Activated T-cell treated with anti-CD3 and anti-CD28 coated beads, Interleukin-2, amount 50 U/mL, for 24 hours (primary cell): ENCODE measurements at places on chromosomes 5 and 9.

DNA sequence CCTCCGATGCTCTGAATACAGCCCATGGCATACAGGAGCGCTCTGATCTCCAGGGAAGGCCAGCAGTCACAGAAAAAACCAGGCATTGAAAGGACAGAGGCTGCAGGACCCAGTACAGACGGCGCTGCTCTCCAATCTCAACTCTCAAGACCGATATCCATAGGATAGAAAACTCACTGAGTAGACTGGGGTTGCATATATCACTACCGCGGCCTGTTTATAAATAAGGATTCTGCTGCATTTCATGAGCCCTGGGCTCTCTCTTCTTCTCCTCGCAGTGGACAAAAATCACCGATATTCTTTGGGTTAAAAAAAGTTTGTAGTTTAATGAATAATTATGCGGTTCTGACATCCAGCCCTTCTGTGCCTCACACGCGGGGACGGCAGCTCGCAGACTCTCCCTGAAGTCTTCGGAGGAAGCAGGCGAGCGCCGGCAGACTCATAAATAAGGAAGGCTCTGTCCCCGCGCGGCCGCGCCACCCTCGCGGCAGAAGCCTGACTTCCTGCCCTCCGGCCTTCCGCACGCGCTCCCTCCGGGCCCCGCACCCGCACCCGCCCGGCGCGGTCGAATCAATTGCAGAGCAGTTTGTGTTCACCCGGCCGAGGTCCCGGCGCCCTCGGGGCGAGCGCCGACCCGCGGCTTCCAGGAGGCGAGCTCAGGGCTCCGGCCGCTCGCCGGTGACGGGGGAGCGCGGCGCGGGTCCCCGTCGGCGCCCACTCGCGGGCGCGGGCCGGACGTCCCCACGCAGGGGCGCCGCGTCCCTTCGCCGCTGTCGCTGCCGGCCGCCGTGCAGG is at the start of gene FAM78A:
Gene FAM78A, minus strand, starts transcription at position 417 of the 795 bp plus-strand sequence. Its CDS starts 331 bp downstream, at position 86.
- DNase-seq: peak; percentile 75

GRCh38 chr9:135254176-135255032 is 166.9 kb downstream of the OLFM1 start:
- DNase-seq: no peak

GRCh38 chr5:115072266-115073064 is 97.2 kb downstream of the TRIM36 start:
- DNase-seq: no peak

- DNase-seq: no peak
Measured at GRCh38 chr9:81814794-81815464, 113.3 kb upstream of the SPATA31D4 start.

GRCh38 chr5:1913578-1913977 is 30.9 kb upstream of the IRX4 start:
- no peak for DNase-seq

DNA sequence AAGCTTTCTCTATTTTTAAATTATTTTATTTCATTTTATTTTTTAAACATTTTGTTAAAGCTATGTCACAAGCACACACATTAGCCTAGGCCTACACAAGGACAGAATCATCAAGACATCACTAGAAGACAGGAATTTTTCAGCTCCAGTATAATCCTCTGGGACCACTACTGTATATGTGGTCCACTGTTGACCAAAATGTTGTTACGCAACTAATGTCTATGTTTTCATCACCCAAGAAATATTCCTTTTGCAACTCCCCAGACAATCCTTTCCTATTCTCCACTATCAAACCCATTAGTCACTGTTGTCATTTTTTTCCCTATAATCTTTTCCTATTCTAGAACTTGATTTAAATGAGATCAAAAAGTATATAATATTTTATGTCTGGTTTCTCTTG is 2371.7 kb upstream of the C9orf72 start:
- no peak for DNase-seq

- no peak for DNase-seq
Measured at GRCh38 chr5:149794041-149794440, 63.9 kb downstream of the PPARGC1B start.

DNA sequence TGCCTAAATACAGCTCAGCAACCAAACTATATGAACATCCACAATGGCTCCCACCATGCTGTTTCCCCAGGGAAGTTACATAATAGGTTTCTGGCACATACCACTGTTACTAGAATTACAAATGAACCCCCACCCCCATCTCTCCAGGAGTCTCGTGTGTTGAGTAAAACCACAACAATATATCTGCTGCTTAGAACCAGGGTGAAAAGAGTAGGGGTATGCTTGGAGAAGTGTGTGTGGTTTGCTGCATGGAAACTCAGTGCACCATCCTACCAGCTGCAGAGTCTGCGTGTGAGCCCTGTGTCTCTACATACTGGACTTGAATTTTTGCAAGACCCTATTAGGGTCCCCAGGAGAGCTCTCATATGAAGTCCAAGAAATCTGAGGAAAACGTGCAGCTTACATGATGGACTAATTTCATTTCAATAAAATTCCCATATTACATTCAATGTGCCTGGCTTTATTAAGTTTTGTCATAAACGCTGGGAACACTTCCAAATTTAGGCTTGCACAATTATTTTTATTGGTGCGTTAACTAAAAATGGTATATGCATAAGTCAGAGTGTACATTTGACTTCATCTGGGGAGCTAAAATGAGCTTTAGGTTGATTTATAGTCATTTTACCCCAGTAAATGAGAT is 104.5 kb upstream of the NFIB start:
- DNase-seq: no peak

DNA sequence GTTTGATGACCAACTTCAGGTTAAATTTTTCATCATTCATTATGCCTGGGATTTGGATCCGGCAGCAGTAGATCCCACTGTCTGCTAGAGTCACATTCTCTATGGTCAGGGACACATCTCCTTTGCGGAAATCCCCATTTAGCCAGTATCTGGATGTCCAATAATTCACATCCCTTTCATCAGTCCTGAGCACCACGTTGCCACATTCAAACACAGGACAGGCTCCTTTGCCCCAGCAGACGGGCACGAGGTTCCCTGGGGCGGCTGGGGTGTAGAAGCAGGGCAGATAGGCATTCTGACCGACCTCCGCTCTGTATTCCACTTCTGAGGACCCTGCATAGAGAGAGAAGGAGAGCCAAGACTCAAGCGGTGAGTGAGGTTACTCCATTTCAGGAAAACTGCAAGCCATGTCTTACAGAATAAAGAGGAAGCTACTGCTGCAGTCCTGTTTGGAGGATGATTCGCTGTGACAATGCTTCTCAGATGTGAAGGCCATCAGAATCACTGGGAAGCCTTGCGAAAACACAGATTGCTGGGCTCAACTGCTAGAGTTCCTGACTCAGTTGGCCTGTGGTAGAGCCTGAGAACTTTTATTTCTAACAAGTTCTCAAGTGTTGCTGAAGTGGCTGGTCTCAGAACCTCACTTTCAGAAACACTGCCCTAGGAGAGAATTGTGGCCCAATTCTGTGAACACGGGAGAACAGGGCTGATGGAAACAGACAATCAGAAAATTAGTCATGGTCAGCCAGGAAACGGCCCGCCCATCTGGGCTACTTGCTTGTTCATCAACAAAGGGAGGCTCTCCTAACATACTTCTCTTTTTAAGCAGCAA is 2.0 kb downstream of the HAVCR2 start:
- DNase-seq: peak; percentile 42

DNA sequence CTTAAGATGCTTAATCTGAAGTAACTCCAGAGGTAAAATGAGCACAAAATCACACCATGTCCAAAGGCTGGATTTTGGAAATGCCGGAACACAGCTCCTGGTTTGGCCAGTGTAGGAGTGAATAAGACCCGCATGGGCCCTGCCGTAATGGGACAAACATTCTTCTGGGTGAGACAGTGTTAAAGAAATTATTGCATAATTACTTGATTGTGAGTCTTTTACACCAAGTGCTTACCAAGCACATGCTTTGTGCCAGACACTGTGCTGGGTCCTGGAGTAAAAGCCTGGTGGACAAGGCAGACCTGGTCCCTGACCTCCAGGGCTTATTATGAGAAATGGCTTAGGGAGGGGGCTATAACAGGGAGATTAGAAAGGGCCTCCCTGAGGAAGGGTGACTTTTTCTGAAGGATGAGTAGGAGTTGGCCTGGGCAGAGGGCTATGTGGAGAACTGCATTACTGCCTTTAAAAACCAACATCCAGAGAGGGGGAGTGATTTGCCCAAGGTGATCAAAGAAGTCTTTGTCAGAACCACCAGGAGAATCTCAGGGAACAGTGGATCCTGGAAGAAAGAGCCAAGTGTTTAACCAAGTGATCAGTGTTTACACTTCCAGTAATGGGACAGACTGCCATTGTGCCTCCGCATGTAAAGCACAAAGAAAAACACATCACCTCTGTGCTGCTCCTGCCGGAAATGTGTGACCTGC is 3.5 kb downstream of the PDE6A start:
- no peak for DNase-seq

GRCh38 chr9:6079386-6079785 is 64.0 kb upstream of the RANBP6 start:
- no peak for DNase-seq

DNA sequence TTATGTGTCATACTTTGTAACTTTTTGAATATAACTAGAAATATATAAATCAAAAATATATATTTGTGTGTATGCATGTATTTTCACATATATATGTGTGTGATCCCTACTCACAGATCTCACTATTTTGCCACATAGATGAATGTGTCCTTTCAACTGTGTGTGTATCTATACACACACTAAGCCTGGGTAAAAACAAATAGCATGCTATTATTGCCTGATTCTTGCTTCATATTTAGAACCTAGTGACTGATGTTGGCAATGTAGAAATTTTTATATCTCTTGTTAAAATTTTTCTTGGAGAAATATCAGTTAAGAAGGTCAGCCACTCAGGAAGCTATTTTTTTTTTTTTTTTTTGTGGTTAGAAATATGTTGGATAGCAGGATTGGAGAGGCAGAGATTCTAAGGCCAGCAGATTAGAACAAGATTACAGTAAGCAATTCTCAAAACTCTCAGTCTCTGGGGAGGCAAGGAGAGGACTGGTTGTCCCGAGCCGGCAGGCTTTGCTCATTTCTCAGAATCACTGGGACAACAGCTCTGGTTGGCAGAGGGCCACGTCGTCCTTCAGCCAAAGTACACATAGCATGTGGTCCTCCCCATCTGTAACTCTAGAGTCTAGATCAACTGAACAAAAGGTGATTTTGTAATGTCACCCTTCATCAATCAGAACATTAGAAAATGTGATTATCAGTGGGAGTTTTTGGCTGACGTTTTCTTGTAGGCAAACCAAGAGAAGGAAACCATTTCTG is 19.7 kb downstream of the C6 start:
- no peak for DNase-seq

DNA sequence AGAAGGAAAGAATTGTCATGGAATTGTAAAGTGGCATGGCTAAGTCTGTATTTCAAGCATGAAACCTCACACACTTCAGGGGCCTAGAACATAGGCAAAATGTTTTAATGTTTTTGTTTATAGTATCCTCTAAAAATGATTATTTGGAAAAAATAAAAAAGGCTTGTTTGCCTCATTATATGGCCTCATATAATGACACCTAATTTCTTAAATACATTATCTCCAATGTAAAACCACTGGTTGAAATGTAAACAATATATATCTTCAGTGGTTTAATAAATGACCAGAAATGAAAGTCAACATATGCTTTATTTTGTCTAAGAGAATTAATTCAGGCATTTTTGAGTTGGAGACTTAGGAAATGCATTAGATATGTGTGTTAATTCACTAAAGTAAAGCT is 1736.6 kb downstream of the EFNA5 start:
- DNase-seq: no peak

DNA sequence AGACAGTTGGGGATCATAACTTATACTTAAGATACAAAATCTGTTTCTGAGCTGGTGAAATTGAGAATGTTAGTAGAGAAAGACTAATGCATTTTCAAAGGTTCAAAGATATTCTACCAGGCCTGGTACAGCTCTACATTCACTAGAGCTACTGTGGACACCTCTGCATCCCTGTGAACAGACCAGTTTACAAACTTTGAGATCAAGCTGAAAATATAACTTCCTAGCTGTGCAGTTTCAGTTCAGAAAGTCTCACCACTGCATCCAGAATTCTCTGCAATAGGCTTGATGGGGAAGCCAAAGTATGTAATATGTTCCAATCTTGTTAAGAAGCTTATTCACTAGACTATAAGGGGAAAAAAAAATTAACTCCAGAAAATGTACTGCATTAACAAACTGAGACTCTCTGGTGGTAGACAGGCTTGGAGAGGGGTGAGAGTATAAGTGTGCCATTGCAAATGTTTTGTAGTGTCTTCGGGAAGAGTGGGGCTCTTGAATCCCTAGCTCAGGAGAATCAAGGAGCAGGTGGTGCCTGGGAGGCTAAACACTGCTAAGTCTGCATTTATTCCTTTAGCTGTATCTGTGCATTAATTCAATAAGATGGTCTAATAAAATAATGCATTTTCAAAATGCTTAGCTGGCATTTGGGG is 671.9 kb downstream of the NR2F1-AS1 start:
- no peak for DNase-seq

DNA sequence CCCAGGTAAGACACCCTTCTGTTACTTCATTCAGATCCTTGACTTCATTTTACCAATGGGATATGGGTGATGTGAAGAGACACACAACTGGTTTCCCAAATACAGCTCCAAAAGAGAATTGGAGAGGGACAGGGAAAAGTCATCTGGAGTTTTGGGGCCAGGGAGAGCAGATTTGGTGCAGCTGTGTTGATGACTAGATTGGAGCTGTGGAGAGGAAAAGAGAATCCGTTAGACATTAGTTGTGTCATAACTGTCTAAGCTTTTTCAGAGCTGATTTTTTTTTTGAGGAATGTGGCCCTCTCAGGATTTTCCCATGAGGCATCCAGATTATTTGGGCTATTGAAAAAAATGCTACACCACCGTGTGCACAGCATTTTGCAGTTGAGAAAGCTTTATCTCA is 423.4 kb downstream of the DMAC1 start:
- no peak for DNase-seq

DNA sequence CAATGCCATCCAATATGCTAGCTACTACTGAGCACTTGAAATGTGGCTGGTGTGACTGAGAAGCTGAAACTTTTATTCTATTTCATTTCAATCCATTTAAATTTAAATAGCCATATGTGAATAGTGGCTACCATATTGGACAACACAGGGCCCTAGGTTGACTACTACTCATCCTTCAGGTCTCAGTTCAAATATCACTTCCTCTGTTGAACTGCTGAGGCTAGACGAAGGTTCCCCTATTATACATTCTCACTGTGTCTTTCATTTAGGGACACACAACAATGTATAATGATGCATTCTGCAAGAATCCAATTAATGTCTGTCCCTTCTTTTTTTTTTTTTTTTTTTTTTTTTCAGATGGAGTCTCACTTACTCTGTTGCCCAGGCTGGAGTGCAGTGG is 208.7 kb downstream of the CRB2 start:
- DNase-seq: no peak

- no peak for DNase-seq
Measured at GRCh38 chr9:129209580-129209979, 31.5 kb upstream of the IER5L start.

GRCh38 chr5:35922468-35922867 is 16.0 kb downstream of the CAPSL start:
- no peak for DNase-seq

GRCh38 chr5:55338810-55339243 is 31.0 kb downstream of the MTREX start:
- peak; percentile 61 for DNase-seq

DNA sequence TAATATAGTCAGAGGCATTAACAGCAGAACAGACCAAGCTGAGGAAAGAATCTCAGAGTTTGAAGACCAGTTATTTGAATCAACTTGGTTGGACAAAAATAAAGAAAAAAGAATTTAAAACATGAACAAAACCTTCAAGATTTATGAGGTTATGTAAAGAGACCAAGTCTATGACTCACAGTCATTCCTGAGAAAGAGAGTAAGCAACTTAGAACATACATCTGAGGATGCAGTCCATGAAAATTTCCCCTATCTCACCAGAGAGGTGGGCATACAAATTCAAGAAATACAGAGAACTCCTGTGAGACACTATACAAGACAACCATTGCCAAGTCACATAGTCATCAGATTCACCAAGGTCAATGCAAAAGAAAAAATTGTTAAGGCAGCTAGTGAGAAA is 17.4 kb upstream of the C9orf72 start:
- no peak for DNase-seq
